ENCODE measurements at places on chromosomes 1 and 21. TPM values are rescaled to one million over a fixed set of nuclear protein-coding genes. Genes with fewer than 3 reads are reported as not detected.

DNA sequence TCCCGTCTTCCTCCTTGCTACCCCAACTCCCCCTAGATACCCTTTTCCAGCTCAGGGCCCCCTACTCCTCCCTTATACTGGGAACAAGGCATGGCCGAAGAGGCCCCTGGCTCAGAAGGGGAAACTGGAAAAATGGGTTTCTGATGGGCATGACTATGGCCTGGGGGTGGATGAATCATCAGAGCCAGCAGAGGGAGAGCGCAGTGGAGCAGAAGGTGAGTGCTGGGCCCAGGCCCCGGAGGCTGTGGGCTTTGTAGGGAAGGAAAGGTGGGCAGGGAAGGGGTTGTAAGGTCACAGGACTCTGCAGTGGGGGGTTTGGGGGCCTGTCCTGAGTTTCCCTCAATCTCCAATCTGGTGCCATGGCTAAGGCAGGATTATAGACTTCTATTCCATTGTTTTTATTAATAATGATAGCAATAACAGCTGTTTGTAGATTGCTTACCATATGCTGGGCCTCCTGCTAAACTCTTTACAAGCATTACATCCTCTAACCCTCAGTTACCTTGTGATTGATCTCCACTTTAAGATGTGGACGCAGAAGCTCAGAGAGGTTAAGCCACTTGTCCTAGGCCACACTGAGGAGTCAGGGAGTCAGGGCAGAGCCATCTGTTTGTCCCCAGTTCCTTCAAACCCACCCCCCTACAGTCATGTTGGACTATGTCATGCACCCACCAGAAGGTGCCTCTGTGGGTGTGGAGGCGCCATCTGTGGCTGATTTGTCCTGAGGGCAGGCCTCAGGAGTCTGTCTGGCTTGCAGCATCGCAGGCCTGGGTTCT, 36.2 kb upstream of the ZNF362 start:
- DNase-seq: no peak
- no peak overlapping the region for H3K27ac ChIP-seq
- H3K4me3 ChIP-seq: no peak overlapping the region
- H3K36me3 ChIP-seq: no peaks in the 10 kb centered on the region
- no peaks in the 10 kb centered on the region for H3K4me1 ChIP-seq

DNA sequence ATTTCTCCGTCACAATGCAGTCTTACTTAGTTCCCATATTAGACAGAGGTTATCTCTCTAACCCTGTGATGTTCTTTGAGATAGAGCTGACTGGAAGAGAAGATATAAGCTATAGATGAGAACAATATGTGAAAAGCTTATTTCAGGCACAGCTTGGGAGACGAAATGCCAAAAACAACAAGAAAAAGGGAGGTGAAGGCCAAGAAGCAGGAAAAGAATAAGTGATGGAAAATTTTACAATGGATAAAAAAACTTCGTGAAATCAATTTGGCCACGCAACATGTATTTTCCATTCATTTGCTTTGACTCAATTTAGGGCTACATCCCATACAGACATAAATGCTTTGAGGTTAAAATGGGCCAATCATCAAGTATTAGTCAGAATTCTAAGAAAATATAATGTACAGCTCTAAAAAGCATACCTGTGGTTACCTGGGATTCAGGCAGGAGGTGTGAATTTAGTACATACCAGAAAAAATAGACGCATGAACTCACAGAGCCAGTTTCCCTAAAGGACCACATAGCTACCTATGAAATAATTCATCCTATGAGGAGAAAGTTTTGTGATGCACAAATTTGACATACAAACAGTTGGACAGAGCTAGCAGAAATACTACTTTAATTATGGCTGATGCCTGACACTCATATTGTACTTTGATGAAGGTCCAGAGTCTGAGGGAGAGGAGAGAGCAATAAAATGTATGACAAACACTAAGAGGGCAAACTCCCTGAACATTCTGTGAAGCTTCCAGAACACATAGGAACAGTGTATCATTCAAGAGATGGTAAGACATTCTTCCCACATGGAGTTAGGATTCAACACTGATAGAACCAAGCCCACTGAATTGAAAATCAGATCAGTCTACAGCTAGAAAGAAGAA, 12.1 kb downstream of the RGS1 start:
- no peak overlapping the region for H3K27ac ChIP-seq
- no peaks in the 10 kb centered on the region for H3K27me3 ChIP-seq
- H3K36me3 ChIP-seq: no peaks in the 10 kb centered on the region
- peak; percentile 42 for DNase-seq
- H3K4me3 ChIP-seq: no peak overlapping the region

DNA sequence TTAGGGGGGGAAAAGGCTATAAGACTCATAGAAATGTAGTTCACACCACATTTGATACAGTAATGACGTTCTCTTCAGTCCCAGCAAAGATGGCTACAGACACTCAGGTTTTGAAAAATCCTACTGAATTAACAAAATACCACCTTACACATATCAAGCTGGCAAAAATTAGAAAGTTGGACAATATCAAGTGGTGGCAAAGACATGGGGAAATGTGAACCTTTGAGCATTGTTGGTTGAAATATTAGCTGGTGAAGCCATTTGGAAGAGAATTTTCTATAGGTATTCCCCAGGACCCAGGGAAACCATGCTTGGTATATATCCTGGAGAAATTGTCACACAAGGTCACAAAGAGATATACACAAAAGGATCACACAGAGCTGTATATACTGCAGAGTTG, 163.0 kb downstream of the ADSS2 start:
- DNase-seq: no peak
- H3K27me3 ChIP-seq: no peaks in the 10 kb centered on the region
- no peaks in the 10 kb centered on the region for H3K4me1 ChIP-seq
- no peaks in the 10 kb centered on the region for H3K36me3 ChIP-seq

The ITPKB gene
- total RNA-seq: 10.2 TPM

All from muscle of leg (tissue), 16 donors.